ENCODE measurements at places on chromosomes 16 and 17. TPM values are rescaled to one million over a fixed set of nuclear protein-coding genes. Genes with fewer than 3 reads are reported as not detected.

Gene KRTAP3-2
- not detected for total RNA-seq

Gene CTRB2
- not detected for total RNA-seq

Gene SPNS2
- total RNA-seq = 0.95 TPM

Gene WDR90
- total RNA-seq = 90.7 TPM

Gene SPNS3
- 25.7 TPM for total RNA-seq

Gene GGA2
- 96.9 TPM for total RNA-seq

Gene CSH2
- not detected for total RNA-seq

- H3K4me3 ChIP-seq = no peak overlapping the region
- H3K27me3 ChIP-seq = peaks cover 7% of the 10 kb centered on the region
- H3K36me3 ChIP-seq = no peaks in the 10 kb centered on the region
- DNase-seq = no peak
- no peaks in the 10 kb centered on the region for H3K4me1 ChIP-seq
Observed at GRCh38 chr17:33404070-33404819, 111.2 kb upstream of the ASIC2 start.

- no peaks in the 10 kb centered on the region for H3K36me3 ChIP-seq
- no peak overlapping the region for H3K27ac ChIP-seq
- H3K4me1 ChIP-seq = no peaks in the 10 kb centered on the region
- no peaks in the 10 kb centered on the region for H3K27me3 ChIP-seq
- DNase-seq = no peak
Observed at GRCh38 chr16:64621616-64622015, 500.2 kb downstream of the CDH11 start.

DNA sequence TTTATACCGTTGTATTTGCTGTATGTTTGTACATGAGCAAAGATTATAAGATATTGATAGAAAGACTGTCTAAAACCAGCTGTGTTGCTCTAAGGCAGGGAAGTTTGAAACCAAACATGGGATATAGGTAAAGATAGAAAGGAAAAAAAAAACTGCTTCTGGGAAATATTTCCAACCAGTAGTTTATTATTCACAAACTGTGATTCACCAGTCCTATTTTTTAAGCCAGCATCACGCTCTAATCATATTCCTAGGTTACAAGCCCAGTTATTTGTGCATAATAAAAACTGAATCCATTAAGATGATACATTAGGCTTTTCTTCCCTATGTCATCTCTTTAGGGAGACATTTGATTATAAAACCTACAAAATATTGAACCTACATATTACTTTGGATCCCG is 4.0 kb downstream of the ERN1 start:
- H3K4me3 ChIP-seq = peak overlapping the region; percentile 93
- H3K27ac ChIP-seq = no peak overlapping the region
- no peaks in the 10 kb centered on the region for H3K27me3 ChIP-seq
- H3K36me3 ChIP-seq = peaks cover 31% of the 10 kb centered on the region
- DNase-seq = no peak

- peak within 1 kb of the TSS; percentile 93 for H3K4me3 ChIP-seq
- H3K36me3 ChIP-seq = peaks cover 10% of the 10 kb centered on the region
- H3K27ac ChIP-seq = peak within 1 kb of the TSS; percentile 99
- peaks cover 30% of the 10 kb centered on the region for H3K4me1 ChIP-seq
- H3K27me3 ChIP-seq = no peaks in the 10 kb centered on the region
Observed at GRCh38 chr16:67480833-67481560, at the start of gene ATP6V0D1. Gene ATP6V0D1 (minus strand): TSS chr16:67481157. CDS start chr16:67481086, 71 bp downstream.

GRCh38 chr17:2689411-2690164 is 22.0 kb downstream of the CLUH start:
- no peak overlapping the region for H3K4me3 ChIP-seq
- peaks cover 10% of the 10 kb centered on the region for H3K4me1 ChIP-seq
- DNase-seq = no peak
- no peaks in the 10 kb centered on the region for H3K27me3 ChIP-seq
- H3K36me3 ChIP-seq = peaks cover 13% of the 10 kb centered on the region

- DNase-seq = no peak
- H3K27ac ChIP-seq = no peak overlapping the region
- peak overlapping the region; percentile 62 for H3K4me3 ChIP-seq
- no peaks in the 10 kb centered on the region for H3K36me3 ChIP-seq
- no peaks in the 10 kb centered on the region for H3K27me3 ChIP-seq
- peaks cover 36% of the 10 kb centered on the region for H3K4me1 ChIP-seq
Observed at GRCh38 chr17:17041018-17041521, 1.2 kb upstream of the MPRIP start.

- no peak overlapping the region for H3K27ac ChIP-seq
- no peak for DNase-seq
- H3K27me3 ChIP-seq = peaks cover 2% of the 10 kb centered on the region
- no peaks in the 10 kb centered on the region for H3K4me1 ChIP-seq
Observed at GRCh38 chr17:73297934-73298861, 13.6 kb downstream of the CDC42EP4 start.

- H3K27me3 ChIP-seq = no peaks in the 10 kb centered on the region
- peak overlapping the region; percentile 96 for H3K27ac ChIP-seq
- peaks cover 51% of the 10 kb centered on the region for H3K4me1 ChIP-seq
- peak; percentile 38 for DNase-seq
- H3K4me3 ChIP-seq = peak overlapping the region; percentile 94
Observed at GRCh38 chr17:66304304-66305174, 2.1 kb downstream of the PRKCA start.

DNA sequence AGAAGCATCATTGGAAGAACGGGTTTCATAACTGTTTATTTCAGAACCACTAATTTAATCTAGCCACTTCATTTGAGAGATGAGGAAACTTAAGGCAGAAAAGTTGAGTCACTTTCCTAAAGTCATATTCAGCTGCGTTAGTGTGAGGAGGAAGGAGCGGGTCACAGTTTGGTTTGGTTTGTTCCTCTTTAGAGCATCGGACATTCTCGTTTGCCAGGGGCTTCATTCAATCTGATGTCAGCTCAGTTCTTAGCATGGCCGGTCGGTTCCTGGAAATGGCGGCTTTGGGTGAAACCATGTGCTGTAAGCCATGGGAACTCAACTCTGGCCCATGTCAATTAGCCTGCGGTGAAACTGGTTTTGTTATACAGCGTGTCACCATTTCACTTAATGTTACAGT is 186.5 kb downstream of the LGALS9B start:
- DNase-seq = peak; percentile 36
- H3K27ac ChIP-seq = peak overlapping the region; percentile 24
- no peaks in the 10 kb centered on the region for H3K27me3 ChIP-seq
- H3K36me3 ChIP-seq = no peaks in the 10 kb centered on the region
- no peak overlapping the region for H3K4me3 ChIP-seq

- H3K4me3 ChIP-seq = peak overlapping the region; percentile 66
- no peaks in the 10 kb centered on the region for H3K27me3 ChIP-seq
- no peaks in the 10 kb centered on the region for H3K36me3 ChIP-seq
- H3K4me1 ChIP-seq = peaks cover 53% of the 10 kb centered on the region
- peak; percentile 64 for DNase-seq
- peak overlapping the region; percentile 97 for H3K27ac ChIP-seq
Observed at GRCh38 chr17:68461589-68461988, 4.3 kb upstream of the WIPI1 start.

DNA sequence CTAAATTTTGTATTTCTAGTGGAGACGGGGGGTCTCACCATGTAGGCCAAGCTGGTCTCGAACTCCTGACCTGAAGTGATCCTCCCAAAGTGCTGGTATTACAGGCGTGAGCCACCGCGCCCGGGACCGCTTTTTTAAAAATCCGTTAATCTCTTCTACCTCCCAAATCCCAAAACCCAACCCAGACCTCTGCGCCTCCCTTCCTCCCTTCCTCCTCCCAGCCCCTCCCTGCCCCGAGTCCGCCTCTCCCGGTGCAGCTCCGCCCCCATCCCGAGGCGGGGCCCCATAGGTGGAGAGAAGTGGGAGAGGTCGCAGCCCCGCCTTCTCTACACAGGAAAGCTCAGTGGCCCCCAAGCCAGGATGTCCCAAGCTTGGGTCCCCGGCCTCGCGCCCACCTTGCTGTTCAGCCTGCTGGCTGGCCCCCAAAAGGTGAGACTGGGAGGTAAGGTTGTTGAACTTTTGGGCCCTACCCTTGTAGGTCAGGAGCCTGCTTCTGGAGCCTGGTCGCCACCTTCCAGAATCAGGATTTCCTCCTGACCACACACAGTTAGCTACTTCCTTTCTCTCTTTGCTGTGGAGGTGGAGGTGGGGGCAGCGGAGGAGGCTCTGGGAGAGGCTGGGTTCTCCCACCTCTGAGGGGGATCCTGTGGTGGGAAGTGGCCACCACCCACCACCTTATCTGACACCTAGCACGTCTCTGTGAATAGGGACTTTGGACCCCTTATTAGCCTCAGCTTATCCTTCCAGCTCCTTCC is at the start of gene TMEM92:
Gene TMEM92 (plus strand): TSS at position 325 of the 755 bp plus-strand sequence. CDS start 36 bp downstream, at position 361.
- no peak within 1 kb of the TSS for H3K4me3 ChIP-seq
- peaks cover 28% of the 10 kb centered on the region for H3K27me3 ChIP-seq
- H3K4me1 ChIP-seq = peaks cover 9% of the 10 kb centered on the region
- H3K27ac ChIP-seq = no peak within 1 kb of the TSS

DNA sequence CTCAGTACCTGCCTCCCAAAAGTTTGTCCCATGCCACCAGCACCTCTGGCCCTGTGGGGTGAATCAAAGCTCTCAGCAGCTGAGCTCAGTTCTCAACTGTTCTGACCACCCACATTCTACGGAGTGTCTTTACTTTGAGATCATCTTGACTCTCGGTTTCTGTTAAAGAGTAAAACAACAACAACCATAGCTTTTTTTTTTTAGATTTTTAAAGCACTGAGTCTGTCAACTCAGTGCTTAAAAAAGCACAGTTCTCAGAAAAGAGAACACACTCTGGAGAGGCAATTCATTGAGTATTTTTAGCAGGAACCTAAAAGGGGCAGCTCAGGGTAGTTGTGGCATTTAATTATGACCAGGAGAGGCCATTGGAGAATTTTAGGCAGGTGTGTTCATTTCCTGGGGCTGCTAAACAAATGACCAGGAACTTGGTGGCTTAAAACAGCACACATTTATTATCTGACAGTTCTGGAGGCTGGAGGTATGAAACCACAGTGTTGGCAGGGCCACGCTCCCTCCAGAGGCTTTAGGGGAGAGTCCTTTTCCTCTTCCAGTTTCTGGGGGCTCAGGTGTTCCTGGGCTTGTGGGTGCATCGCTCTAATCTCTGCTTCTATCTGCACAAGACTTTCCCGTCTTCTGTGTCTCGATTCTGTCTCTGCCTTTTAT is 6.7 kb upstream of the WFIKKN2 start:
- H3K4me3 ChIP-seq = no peak overlapping the region
- H3K27me3 ChIP-seq = peaks cover 1% of the 10 kb centered on the region
- no peaks in the 10 kb centered on the region for H3K4me1 ChIP-seq
- no peak for DNase-seq
- no peak overlapping the region for H3K27ac ChIP-seq
- H3K36me3 ChIP-seq = no peaks in the 10 kb centered on the region

DNA sequence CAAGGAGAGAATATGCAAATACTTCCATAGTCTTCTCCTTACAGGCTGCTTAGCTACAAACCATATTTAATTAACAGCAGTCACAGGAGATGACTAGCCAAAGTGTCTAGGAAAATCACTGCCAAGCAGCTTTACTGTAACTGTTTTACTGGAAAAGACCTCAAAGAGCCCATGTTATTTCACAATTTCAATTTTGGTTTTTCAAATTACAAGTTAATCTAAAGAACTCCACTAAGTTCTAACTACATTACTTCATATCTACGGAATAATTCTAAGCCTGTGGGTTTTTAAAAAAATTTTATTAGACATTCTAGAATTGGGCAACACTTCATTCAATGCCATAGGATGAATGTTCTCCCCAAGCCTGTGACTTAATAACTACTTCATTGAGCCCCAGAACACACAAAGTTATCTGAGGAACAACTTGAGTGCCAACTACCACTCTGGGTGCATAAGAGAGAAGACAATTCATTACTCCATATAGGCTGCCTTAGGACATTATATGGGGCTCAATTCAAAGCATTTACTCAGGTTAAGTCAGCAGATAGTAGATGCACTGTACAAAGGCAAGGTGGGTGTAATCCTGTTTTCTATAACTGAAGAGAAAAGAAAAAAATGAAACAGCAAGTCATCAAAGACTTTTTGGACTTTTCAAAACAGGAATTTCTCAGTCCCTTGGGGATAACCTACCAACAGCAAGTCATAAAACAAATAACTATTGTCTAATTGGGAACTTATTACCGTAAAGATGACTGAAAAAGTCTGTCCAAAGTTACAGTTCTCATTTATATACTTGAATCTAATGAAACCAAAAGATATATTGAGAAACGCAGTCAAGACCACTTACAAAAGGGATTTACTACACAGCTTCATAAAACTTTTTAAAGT is 33.0 kb downstream of the STAT3 start:
- H3K4me1 ChIP-seq = peaks cover 48% of the 10 kb centered on the region
- no peaks in the 10 kb centered on the region for H3K27me3 ChIP-seq
- peak overlapping the region; percentile 55 for H3K27ac ChIP-seq
- no peak for DNase-seq
- peaks cover 26% of the 10 kb centered on the region for H3K36me3 ChIP-seq

DNA sequence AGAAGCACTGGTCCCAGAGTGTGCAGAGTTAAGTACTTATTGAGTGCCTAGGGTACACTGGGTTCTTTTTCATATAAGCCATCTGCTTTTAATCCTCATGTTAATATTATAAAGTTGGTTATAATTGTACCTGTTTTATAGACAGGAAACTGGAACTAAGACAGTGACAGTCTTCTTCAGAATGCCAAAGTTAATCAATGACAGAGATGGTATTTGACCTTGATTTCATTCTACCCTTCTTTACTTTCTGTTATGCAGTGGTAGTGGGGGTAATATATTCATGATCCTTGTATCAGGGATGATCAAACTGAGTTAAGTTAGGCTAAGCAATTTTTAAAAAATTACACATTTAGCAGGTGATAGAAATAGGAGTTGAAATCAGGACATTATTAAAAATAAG is 108.6 kb upstream of the GOT2 start:
- no peak overlapping the region for H3K27ac ChIP-seq
- no peak for DNase-seq
- H3K36me3 ChIP-seq = no peaks in the 10 kb centered on the region

DNA sequence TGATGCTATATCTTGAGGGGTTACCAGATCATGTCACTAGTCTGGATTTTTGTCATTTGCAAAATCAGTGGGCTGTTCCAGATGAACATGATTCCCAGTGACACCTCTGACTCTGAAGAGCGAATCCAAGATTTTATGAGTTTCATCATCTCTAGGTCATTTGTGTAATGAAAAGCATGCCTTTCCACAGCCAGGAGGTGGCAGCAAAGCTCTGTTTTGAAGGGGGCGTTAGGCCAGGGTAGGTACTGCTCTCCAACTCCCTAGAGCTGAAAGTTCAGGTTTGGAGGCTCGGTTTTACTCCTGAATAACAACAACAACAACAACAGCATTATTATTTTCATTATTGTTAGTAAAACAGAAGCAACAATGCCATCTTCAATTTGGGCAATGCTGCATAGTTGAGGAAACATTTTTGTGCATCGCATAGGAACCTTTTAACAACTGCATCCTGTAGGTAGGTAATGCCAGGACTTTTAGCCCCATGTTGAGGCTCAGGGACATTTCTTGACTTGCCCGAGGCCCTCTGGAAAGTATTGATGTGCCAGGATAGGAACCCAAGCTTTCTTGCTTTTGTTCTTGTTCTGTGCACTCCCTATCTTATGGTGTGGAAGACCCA is 77.0 kb downstream of the MYH13 start:
- H3K36me3 ChIP-seq = no peaks in the 10 kb centered on the region
- peak; percentile 55 for DNase-seq
- H3K27me3 ChIP-seq = peaks cover 5% of the 10 kb centered on the region

- H3K4me3 ChIP-seq = no peak overlapping the region
- peak; percentile 12 for DNase-seq
- H3K36me3 ChIP-seq = peaks cover 21% of the 10 kb centered on the region
- no peaks in the 10 kb centered on the region for H3K27me3 ChIP-seq
Observed at GRCh38 chr17:48194097-48194550, 86.6 kb downstream of the SNX11 start.

Data from activated CD8-positive, alpha-beta T cell treated with anti-CD3 and anti-CD28 coated beads for 36 hours (primary cell).